Activated CD8-positive, alpha-beta memory T cell treated with anti-CD3 and anti-CD28 coated beads, Interleukin-2, amount 10 ng/mL, durations not matched to agents 7 days and 5 days (primary cell): ENCODE measurements at places on chromosomes 11 and 22. TPM values are rescaled to one million over a fixed set of nuclear protein-coding genes. Genes with fewer than 3 reads are reported as not detected.

Gene OR8D4
- not detected for total RNA-seq

Gene PRR33
- total RNA-seq: not detected

DNA sequence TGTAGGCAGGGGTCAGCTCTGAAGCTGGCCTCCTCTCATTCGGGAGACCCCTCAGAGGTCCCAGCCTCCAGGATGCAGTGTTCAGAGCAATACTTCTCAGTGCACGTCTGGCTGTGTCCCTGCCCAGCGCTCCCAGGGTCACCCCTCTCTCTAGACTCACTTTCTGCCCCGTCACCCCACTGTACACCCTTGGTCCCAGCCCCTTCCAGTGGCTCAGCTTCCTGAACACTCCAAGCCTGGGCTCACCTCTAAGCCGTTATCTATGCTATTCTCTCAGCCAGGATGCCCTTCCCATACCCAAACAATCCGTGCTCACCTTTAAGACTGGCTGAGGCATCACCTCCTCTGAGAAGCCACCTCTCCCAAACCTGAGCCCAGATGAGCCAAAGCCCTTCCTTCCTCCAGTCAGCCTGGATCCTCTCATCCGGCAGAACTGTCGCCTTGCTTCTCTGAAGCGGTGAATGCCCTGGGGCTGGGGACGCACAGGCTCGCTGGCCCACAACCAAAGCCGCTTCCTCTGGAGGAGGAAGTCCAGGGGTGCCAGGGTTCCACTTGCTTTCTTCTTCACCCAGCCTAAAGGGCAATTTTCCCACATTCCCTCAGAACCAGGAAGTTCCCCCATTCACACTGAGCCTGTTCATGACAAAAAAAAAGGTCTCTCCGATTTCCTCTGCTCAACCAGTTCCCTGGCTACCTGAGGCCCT lies 13.7 kb upstream of the CDKN1C start:
- no peak for DNase-seq
- H3K27me3 ChIP-seq: peaks cover 3% of the 10 kb centered on the region
- H3K27ac ChIP-seq: peak overlapping the region; percentile 93
- peaks cover 36% of the 10 kb centered on the region for H3K4me1 ChIP-seq
- no peak overlapping the region for H3K4me3 ChIP-seq

Gene APOL4
- total RNA-seq: 17.0 TPM

Gene PANX3
- total RNA-seq: not detected

DNA sequence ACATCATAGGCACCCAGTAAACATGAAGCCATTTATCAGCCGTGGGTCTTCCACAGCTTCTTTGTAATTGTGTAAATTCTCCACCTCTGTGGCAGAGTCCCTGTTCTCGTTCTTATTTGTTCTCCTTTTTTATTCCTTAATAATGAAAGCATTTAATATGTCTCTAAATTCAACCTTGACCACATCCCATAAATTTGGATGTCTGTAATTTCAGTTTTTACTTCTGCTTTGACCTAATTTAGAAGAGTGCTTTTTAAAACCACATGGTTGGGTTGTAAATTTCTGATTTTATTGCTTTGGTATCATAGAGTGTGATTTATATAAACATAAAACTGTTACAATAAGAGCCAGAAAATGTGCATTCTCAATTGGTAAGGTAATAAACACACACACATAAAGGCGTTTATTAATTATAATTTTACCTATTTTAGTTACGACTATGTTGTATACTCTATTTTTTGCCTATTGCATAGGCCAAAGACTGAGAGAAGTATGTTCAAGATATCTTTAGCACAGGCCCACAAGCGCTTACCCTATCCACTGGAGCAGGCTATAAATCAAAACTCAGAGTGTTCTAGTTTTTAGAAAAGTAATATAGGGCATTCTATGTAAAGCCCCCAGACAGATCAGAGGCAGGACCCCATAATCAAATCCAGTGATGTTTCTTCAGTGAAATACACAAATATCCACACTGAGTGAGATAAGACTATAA lies 58.0 kb upstream of the CCND1 start:
- peaks cover 37% of the 10 kb centered on the region for H3K27me3 ChIP-seq
- no peak for DNase-seq
- H3K4me3 ChIP-seq: no peak overlapping the region
- no peak overlapping the region for H3K27ac ChIP-seq
- no peaks in the 10 kb centered on the region for H3K4me1 ChIP-seq
- H3K36me3 ChIP-seq: no peaks in the 10 kb centered on the region

GRCh38 chr11:62961017-62961570 lies 23.7 kb downstream of the SLC22A6 start:
- H3K4me3 ChIP-seq: no peak overlapping the region
- H3K27me3 ChIP-seq: peaks cover 10% of the 10 kb centered on the region
- H3K4me1 ChIP-seq: no peaks in the 10 kb centered on the region
- DNase-seq: no peak
- no peak overlapping the region for H3K27ac ChIP-seq
- no peaks in the 10 kb centered on the region for H3K36me3 ChIP-seq

- DNase-seq: no peak
- H3K27ac ChIP-seq: peak overlapping the region; percentile 32
- no peak overlapping the region for H3K4me3 ChIP-seq
- peaks cover 2% of the 10 kb centered on the region for H3K4me1 ChIP-seq
- H3K27me3 ChIP-seq: no peaks in the 10 kb centered on the region
Observed at GRCh38 chr11:58621586-58622262, 741 bp upstream of the CNTF start.

DNA sequence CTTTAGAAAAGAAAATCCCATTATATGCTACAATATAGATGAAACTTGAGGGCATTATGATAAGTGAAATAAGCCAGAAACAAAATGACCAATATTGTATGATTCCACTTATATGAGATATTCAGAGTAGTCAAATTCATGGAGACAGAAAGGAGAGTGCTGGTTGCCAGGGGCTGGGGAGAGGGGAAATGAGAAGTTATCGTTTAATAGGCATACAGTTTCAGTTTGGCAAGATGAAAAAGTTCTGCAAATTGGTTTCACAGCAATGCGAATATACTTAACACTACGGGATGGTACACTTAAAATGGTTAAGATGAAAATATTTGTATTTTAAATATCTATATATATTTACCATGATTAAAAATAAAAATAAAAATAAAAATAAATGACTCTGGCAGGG lies 31.1 kb upstream of the RDX start:
- H3K4me1 ChIP-seq: peaks cover 45% of the 10 kb centered on the region
- H3K4me3 ChIP-seq: peak overlapping the region; percentile 88
- no peaks in the 10 kb centered on the region for H3K27me3 ChIP-seq
- peak overlapping the region; percentile 96 for H3K27ac ChIP-seq

Gene DLG2
- total RNA-seq: 1.4 TPM

DNA sequence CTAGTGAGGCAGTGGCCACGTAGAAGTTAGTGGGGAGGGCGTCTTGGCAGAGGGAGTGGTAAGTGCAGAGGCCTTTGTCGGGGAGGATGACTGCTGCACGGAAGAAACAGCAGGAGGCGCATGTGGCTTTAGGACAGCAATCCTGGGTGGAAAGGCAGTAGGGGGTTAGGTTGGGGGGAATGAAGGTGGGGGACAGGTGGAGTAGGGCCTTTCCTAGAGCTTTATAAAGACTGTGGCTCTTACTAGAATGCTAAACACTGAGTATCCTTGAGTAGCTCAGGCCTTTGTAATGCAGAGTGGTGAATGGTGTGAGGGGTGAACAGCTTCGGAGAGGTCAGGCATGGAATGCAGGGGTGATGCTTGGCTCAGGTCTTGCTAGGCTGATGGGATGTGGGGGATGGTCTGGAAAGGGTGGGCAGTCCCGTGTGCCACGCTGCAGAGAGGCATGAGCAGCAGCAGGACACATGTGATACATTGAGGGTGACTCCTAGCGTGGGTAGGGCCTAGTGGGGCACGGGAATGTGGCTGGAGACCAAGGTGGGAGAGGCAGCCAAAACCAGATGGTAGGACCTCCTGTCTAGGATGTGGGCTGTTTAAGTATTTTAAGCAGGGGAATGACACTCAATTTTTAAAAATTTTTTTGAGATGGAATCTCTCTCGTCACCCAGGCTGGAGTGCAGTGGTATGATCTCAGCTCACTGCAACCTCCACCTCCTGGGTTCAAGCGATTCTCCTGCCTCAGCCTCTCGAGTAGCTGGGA lies 19.2 kb downstream of the AP2A2 start:
- no peak overlapping the region for H3K27ac ChIP-seq
- no peaks in the 10 kb centered on the region for H3K27me3 ChIP-seq
- H3K4me3 ChIP-seq: no peak overlapping the region
- H3K36me3 ChIP-seq: peaks cover 31% of the 10 kb centered on the region
- DNase-seq: no peak

DNA sequence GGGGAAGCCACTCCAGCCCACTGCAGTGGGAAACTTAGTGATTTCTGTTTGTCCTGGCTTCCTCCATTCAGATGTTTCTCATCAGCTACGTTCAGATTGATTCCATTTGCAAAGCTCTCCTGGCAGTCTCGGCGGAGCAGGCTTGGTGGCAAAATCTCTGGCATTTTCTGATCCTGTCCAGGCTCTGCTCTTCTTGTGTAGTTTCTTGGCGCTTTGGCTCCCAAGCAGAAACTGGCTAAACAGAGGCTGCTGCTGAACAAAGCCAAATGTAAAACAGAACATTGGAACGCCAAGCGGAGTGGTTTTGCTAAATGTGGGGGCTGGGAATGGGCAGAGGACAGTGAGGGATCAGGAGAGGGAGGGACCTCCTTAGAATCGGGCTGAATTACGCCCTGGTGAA lies 36.7 kb downstream of the ADAMTS8 start:
- no peaks in the 10 kb centered on the region for H3K36me3 ChIP-seq
- no peak overlapping the region for H3K27ac ChIP-seq
- no peak for DNase-seq
- H3K4me3 ChIP-seq: no peak overlapping the region
- H3K27me3 ChIP-seq: peaks cover 12% of the 10 kb centered on the region
